ENCODE measurements at places on chromosomes 5 and 9. TPM values are rescaled to one million over a fixed set of nuclear protein-coding genes. Genes with fewer than 3 reads are reported as not detected.

Gene THOC3
- total RNA-seq, result 34.3 TPM

GRCh38 chr9:33341182-33341581 lies 50.9 kb downstream of the NFX1 start:
- DNase-seq, result no peak

DNA sequence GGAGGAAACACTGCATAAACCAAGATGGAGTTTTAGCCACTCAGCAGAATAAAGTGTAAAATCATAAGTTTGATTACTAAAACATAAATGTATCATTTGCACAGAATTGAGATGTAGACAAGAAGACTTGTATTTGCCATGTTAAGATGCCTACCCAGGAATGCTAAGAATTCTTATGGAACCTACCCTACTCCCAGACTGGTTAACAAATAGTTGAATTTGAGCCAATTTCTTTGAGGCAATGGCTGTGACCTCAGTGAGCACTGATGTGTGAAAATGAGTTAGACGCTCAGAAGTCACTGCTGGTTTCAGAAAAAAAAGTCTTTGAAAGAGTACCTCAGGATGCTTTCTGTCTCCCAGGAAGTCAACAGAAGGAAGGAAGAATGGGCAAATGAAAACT lies 95.6 kb downstream of the ESM1 start:
- DNase-seq, result peak; percentile 86

DNA sequence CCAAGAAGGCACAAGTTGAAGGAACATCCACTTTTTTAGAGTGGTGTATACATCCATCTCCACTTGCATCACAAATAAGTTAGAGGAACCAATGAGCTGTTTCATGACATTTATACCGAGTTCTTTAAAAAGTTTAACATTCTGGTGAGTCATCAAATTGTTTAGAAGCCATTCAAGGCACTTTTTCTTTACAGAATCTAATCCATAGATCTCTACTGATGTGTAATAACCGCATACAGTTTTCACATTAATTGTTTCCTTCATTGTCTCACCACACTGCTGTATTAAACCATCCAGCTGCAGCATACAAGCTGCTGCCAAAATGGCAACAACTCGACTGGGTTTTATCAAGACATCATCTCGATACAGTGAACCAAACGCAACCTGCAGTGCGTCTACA lies 744 bp downstream of the GMCL2 start:
- no peak for DNase-seq

Gene NKD2
- total RNA-seq, result not detected

DNA sequence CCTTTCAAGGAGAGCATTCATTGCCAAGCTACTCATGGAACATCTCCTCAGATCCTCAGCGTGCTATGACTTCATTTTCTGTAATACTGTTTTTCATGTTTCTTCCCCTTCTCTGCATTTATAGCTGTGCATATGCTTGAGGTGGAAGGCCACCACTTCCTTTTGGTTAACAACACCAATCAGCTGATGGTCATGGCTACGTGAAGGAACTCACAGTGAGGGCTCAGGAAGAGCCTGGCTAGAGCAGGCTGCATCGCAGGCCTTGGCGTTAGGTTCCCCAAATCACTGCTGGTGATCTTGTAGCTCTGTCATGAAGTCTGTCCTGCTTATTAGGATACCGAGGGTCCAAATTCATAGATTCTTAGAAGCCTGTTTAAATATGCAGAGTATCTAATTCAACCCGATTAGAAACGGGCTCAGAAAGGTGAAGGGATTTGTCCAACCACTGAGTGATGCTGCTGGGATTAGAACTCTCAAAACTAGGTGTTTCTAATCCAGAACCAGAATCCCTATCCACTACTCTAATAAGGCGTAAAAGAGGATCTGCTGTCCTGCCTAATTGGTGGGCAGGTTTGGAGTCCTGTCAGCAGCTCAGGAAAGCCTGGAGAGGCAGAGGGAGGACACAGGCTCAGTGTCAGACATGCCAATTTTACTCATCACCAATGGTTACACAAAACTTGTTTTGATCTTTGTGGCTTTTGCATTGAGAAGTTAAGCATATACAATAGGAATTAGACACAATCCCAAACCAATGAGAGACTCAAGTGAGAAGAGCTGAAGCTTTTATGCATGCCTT lies 7.5 kb downstream of the SYK start:
- no peak for DNase-seq

DNA sequence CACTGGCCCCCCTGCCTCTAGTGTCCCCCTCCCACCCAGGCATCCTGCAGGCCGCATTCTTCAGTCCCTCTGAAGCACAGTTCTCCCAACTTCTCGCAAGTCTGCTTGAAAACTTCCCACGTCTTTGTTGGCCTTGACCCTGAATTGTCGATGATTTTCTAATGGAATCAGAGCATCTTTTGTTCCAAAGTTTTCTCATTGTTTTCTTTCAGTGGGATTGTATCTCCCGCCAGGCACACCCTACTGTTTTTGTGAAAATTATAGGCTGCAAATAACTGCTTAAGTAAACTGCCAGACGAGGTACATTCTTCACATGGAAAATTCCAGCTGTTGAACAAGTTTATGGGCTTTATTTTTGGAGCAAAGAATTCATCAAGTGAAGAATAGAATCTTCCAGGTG lies 122.6 kb upstream of the SLC25A48 start:
- DNase-seq, result no peak

Gene MELK
- 3.1 TPM for total RNA-seq

DNA sequence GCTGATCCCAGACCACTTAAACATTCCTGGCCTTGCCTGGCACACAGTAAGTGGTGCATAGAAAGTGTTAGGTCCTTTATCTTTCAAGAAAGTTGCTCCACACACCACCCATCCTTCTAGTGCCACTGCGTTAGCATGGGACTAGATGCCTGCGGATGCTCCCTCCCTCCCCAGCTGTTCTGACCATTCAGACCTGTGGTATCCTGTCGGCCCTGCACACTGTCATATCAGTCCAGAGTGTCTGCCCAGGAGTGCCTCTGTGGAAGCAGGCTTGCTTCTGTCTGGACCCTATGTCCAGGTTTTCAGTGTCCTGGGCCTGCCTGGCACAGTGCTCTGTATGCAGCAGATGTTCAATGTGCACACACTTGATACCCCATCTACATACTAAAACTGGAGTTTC lies 38.3 kb upstream of the SMU1 start:
- DNase-seq, result peak; percentile 61

Gene SYK
- total RNA-seq, result not detected

GRCh38 chr9:71685394-71685793 lies 82.9 kb downstream of the CEMIP2 start:
- no peak for DNase-seq

Gene BTNL3
- total RNA-seq, result 0.21 TPM

DNA sequence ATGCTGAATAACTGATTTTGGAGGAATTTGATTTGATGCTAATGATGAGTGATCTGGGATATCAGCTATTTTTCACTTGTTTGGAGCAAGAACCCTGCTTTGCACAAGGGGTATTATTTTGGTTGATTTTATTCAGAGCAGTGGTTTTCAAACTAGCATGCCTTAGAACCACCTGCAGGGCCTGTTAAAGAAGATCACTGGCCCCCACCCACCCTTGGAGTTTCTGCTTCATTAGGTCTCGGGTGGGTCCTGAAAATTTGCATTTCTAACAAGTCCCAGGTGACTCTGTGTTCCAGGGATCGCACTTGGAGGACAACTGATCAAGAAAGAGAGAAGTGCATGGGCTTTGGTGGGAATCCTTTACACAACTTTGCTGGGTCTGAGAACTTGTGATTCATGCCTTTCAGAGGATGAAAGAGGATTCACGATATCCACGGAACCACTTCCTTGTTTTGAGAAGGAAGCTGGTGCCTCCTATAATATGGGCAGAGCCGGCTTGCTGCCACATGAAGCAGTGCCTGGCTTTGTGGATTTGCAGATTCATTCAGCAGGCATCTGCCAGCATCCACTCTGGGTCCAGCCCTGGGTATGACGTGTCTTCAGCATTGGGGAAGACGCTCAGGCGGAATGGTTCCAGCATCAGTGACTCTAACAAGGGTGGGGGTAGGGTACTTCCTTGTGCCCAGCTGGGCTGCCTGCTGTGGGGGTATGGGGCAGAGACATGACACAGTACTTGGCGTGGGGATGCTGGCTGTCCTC lies 106.6 kb upstream of the PITX1 start:
- peak; percentile 90 for DNase-seq

DNA sequence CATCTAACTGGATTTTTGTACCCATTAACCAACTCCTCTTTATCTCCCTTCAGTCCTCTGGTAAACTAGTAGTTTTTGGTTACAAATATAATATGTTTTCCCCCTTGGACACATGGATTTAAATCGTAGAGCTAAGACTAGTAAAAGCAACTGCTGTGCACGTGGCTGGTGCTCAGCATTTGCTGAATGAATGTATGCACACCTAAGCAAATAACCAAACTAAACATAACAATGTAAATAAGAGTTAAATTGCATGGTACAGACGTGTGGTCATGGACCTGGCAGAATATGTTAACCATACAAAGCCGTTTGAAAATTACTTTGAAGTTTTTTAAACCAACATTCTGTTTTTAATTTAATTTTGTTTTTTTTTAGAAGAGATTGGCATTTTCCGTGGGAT lies 65.2 kb upstream of the FYB1 start:
- DNase-seq, result no peak

Gene OLFM1
- total RNA-seq, result not detected

Gene SMC2
- 8.9 TPM for total RNA-seq

GRCh38 chr9:92294297-92294676 lies 790 bp upstream of the IARS1 start:
- DNase-seq, result peak; percentile 30
